NCI-H524 (cell line): ENCODE measurements at places on chromosomes 12 and 14.

DNA sequence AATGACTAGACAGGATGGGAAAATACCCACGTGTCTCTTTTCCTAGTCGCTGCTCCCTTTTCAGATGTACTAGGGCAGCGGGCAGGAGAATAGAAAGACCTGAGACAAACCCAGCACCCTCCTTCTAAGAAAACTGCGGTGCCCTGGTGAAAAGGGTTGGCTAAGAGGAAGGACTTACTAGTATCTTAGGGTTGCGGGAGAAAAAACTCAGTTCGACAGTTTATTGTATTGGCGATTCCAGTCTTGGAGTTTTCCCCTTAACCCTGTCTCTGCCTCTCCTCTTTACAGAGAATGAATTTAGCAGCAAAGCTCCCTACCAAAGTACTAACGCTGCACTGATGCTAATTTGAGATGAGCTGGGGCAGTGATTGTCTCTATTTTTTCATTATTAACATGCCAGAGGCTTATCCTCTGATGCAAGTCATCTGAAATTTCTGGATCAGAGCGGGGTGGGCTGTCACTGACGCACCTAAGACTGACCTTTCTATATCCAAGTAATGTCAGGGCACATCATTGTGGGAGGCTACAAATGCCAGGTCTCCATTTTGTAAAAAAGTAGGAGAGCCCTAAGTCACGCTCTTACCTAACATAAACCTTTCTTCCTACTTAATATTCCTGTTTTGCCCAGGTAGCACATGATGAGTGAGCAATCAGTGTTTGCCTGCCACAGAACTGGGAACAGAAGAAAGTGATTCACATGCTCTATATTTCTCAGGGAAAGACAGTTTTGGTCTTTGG lies 916 bp upstream of the PAWR start:
- no peak for DNase-seq

GRCh38 chr12:71439362-71439612 lies 311 bp upstream of the LGR5 start:
- DNase-seq, result no peak

DNA sequence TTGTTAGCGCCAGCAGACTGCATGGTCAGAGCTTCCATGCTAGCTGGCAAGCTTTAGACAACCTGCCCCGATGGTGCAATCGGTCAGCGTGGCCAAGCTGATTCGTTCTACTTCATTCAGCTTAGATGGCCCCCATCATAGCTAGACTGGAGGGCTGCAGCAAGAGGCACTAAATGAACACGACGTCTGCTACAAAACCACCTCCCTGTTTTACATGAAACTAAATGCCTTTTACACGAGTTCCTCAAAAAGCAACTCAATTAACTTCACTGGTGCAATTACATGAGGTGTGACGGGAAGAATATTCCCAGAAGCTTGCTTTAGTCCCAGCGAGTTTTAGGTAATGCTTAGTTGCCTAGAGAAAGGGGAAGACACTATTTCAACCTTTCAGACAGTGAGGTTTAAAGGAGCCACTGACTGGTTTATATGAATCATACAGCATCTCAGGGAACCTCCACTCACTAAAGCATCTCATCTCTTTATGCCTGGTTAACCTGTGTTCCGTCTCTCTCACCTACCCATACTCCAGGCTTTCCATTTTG lies 8.4 kb downstream of the NIN start:
- DNase-seq, result no peak

DNA sequence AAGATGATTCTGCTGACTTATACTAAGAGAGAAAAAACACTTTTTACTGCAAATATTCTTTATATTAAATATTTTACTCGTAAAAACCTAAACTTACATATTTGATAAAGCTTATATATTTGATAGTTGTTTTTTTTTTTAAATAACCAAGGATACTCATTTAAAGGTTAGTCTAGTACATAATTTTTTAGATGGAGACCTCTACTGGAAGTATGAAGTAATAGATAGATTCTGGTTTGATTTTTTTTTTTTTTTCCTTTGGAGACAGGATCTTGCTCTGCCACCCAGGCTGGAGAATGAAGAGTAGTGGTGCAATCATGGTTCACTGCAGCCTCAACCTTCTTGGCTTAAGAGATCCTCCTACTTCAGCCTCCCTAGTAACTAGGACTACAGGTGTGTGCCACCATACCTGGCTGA lies 16.4 kb downstream of the ARID2 start:
- DNase-seq, result no peak

GRCh38 chr12:98243190-98243589 lies 272.2 kb upstream of the TMPO start:
- DNase-seq, result no peak

GRCh38 chr14:75383721-75384120 lies 44.1 kb upstream of the JDP2 start:
- DNase-seq, result no peak
